ENCODE measurements at places on chromosomes 1 and 21. TPM values are rescaled to one million over a fixed set of nuclear protein-coding genes. Genes with fewer than 3 reads are reported as not detected.

OR2T33 gene
- total RNA-seq, result not detected

ASH1L gene
- total RNA-seq, result 74.9 TPM

LCE2A gene
- total RNA-seq, result not detected

COX20 gene
- 34.0 TPM for total RNA-seq

RPTN gene
- total RNA-seq, result not detected

FLG gene
- total RNA-seq, result not detected

GRCh38 chr1:30822006-30822405 is 64.4 kb upstream of the LAPTM5 start:
- no peaks in the 10 kb centered on the region for H3K36me3 ChIP-seq
- peak overlapping the region; percentile 90 for H3K27ac ChIP-seq
- peaks cover 2% of the 10 kb centered on the region for H3K27me3 ChIP-seq
- H3K4me1 ChIP-seq, result peaks cover 26% of the 10 kb centered on the region
- H3K4me3 ChIP-seq, result no peak overlapping the region

GRCh38 chr1:36093226-36093625 is 4.5 kb downstream of the ADPRS start:
- peaks cover 28% of the 10 kb centered on the region for H3K36me3 ChIP-seq
- peaks cover 8% of the 10 kb centered on the region for H3K4me1 ChIP-seq
- H3K27ac ChIP-seq, result no peak overlapping the region
- no peak overlapping the region for H3K4me3 ChIP-seq
- DNase-seq, result no peak

DNA sequence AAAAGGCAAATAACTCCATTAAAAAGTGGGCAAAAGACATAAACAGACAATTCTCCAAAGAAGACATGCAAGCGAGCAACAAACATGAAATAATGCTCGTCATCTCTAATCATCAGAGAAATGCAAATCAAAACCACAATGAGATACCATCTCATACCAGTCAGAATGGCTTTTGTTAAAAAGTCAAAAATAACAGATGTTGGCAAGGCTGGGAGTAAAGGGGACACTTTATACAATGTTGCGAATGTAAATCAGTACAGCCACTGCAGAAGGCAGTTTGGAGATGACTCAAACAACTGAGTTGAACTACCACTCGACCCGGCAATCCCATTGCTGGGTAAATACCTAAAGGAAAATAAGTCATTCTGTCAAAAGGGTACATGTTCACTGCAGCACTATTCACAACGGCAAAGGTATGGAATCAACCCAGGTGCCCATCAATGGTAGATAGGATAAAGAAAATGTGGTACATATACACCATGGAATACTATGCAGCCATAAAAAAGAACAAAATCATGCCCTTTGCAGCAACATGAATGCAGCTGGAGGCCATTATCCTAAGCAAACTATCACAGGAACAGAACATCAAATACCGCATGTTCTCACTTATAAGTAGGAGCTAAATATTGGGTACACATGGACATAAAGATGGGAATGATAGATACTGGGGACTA is 25.9 kb downstream of the TSPAN2 start:
- no peak for DNase-seq
- no peak overlapping the region for H3K4me3 ChIP-seq
- no peaks in the 10 kb centered on the region for H3K36me3 ChIP-seq
- peak overlapping the region; percentile 43 for H3K27ac ChIP-seq

DNA sequence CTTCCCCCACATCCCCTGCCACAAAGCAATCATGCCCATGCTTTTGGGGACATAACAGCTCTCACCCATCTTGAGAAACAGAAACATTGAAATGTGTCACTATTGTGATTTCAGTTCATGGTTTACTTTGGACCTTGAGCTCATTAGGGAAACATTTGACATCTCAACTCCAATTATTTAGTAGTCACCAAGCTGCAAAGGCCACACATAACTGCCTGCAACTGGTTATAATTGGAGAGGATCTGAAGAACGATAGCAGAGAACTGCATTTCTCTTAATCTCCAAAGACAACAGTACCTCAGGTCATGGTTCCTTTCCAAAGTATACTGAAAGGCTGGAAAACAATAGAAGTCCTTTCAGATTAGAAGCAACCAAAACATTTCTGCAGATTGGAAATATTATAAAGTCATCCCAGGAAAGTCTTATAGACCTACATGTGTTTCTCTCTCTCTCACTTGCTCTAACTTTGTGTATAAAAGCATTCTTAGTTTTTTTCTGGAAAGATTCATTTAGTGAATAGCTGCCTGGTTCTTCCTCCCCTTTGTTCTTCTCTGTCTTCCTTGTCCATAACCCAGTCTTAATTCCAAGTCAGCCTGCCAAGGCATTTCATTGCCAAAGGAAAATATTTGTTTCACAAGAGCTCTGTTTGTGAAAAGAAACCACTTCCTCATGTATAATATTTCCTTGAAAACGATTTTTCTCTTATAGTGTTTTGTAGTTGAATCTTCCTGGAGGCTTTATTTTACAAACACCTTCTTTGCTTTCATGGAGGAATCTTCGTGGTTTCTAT is 426.8 kb downstream of the ADGRL2 start:
- no peak overlapping the region for H3K4me3 ChIP-seq
- no peaks in the 10 kb centered on the region for H3K36me3 ChIP-seq
- no peak for DNase-seq
- no peaks in the 10 kb centered on the region for H3K27me3 ChIP-seq

GRCh38 chr1:4500441-4500840 is 154.0 kb upstream of the AJAP1 start:
- no peak overlapping the region for H3K4me3 ChIP-seq
- DNase-seq, result no peak
- no peak overlapping the region for H3K27ac ChIP-seq
- H3K27me3 ChIP-seq, result no peaks in the 10 kb centered on the region

DNA sequence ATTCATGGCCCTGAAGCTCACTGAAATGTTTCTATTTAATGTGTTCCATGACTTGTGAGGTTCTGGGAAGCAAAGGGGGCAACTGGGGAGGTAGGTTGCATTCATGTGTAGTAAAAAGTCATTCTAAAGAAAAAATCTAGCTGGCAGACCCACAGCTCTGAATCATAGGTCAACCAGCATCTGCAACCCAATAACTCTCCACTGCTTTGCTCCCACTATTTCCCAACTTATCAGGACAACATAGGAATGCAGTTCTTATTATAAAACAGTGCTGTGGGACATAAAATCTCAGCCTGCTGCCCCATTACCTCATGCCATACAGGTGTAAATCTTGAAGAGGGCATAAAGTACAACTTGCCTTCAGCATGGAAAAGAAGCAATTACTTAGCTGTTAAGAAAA is 576.1 kb upstream of the PTBP2 start:
- H3K4me3 ChIP-seq, result no peak overlapping the region
- DNase-seq, result no peak
- H3K4me1 ChIP-seq, result no peaks in the 10 kb centered on the region
- no peaks in the 10 kb centered on the region for H3K36me3 ChIP-seq
- no peaks in the 10 kb centered on the region for H3K27me3 ChIP-seq

GRCh38 chr1:99004861-99005442 is at the start of gene PLPPR5:
PLPPR5 (minus strand) TSS chr1:99004861; CDS start chr1:99004671, 190 bp downstream.
- no peak within 1 kb of the TSS for H3K27ac ChIP-seq
- H3K4me3 ChIP-seq, result peak within 1 kb of the TSS; percentile 8
- H3K27me3 ChIP-seq, result peaks cover 66% of the 10 kb centered on the region
- no peaks in the 10 kb centered on the region for H3K36me3 ChIP-seq
- peaks cover 6% of the 10 kb centered on the region for H3K4me1 ChIP-seq

GRCh38 chr1:24294228-24294672 is 24.9 kb upstream of the GRHL3 start:
- no peaks in the 10 kb centered on the region for H3K27me3 ChIP-seq
- H3K27ac ChIP-seq, result peak overlapping the region; percentile 66
- peak; percentile 37 for DNase-seq

DNA sequence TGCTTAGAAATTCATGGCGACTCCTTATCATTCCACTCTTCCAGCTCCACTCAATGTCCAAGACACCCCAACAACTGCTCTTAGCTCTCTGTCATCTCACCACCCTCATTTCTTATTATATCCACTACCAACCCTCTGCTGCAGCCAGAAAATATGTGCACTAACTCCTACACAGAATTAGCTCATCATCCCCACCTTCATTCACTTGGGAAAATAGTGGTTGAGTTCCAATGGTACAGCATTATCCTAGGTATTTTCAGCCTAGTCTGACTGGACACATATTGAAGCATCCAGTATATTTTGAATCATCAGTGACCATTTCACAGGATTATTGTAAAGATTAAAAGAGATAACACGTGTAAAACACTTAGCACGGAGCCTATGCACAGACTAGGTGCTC is 16.7 kb upstream of the VSIG8 start:
- no peaks in the 10 kb centered on the region for H3K27me3 ChIP-seq
- H3K4me3 ChIP-seq, result no peak overlapping the region
- no peaks in the 10 kb centered on the region for H3K36me3 ChIP-seq
- peaks cover 4% of the 10 kb centered on the region for H3K4me1 ChIP-seq
- H3K27ac ChIP-seq, result no peak overlapping the region
- DNase-seq, result no peak

- no peak overlapping the region for H3K4me3 ChIP-seq
- H3K36me3 ChIP-seq, result no peaks in the 10 kb centered on the region
- H3K27me3 ChIP-seq, result peaks cover 51% of the 10 kb centered on the region
- peaks cover 14% of the 10 kb centered on the region for H3K4me1 ChIP-seq
- no peak for DNase-seq
These were observed 2.5 kb upstream of the FNDC10 start for GRCh38 chr1:1602304-1602967.

GRCh38 chr1:151047591-151047924 is at the start of gene C1orf56:
C1orf56 (plus strand) TSS chr1:151047751; CDS start chr1:151047848, 97 bp downstream.
- peaks cover 12% of the 10 kb centered on the region for H3K4me1 ChIP-seq
- H3K27me3 ChIP-seq, result no peaks in the 10 kb centered on the region

DNA sequence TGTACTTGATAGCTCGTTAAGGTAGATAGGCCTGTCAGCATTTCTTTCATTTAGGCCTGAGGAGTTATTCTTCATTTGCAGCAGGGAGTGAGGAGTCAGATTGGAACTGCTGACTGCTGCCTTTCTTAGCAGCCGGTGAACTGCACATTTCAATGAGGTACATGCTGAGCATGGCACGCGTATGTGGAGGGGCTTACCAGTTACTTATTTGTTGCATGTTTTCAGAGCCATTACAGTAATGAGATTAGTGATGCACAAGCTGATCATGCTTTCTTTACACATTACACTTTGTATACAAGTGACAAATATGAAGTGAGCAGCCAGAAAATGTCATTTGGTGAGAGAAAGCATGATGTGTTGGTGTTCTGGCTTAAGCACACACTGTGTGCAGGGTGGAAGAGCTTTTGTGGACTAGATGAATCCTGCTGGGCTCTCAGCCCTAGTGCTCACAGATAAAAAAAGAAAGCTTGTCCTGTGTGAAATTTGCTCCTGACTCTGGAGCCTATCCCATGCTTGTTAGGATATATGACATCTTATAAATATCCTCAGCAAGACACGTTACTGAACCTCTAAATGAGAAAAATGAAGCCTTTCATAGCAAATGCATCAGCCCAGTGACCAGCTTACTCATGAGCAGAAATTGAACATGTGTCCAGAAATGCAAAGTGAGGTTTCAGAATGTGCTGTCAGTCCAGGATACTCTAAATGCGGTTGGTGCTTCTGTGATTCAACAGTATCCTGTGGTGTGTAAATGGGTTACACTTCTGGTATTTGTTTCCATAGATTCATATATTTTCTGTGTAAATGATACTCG is 574.7 kb upstream of the ADGRL2 start:
- H3K36me3 ChIP-seq, result no peaks in the 10 kb centered on the region
- H3K4me3 ChIP-seq, result no peak overlapping the region
- H3K27me3 ChIP-seq, result no peaks in the 10 kb centered on the region
- H3K4me1 ChIP-seq, result no peaks in the 10 kb centered on the region
- DNase-seq, result no peak

DNA sequence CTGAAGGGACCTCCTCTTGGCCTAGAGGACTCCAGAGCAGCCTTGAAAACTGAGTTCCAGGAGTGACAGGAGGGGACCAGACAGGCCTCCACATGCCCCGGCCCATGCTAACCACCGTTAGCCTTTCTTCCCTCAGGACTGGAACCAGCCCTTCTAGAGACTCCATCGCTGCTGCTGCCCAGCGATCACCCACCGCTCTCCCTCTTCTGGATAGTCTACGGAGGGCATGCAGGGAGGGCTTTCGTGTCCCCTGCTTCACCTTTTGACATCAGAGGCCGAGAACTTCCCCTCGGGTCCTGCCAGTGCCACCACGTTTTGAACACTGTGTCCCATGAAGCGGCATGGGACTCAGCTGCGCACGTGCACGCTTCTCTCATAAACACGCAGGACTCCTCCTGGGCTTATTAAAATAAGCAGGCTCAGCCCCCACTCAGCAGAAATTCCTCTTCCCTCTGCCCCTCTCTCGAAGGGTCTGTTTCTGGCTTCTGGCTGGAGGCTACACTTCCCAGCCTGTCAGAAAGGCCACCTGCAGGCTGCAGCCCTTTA is 26.6 kb downstream of the NPHP4 start:
- H3K27me3 ChIP-seq, result no peaks in the 10 kb centered on the region
- DNase-seq, result no peak
- H3K36me3 ChIP-seq, result peaks cover 8% of the 10 kb centered on the region
- no peak overlapping the region for H3K27ac ChIP-seq
- H3K4me3 ChIP-seq, result no peak overlapping the region

DNA sequence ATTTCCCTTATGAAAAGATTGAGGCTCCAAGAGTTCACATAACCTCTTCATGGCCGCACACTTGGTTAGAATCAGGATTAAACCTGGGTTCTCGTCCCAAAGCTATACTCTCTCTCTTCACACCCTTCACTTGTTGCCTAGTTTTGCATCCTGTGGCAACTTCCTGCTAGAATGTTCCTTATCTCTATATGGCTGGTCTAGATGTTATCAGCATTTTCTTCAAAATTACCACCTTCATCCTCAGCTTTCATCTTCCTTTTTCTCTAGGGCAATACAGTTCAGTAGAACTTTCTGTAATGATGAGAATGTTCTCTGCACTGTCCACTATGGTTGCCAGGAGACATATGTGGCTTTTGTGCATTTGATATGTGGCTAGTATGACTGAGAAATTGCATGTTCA is 31.1 kb upstream of the BCAR3 start:
- H3K36me3 ChIP-seq, result no peaks in the 10 kb centered on the region
- no peak overlapping the region for H3K4me3 ChIP-seq
- H3K27ac ChIP-seq, result no peak overlapping the region
- DNase-seq, result no peak
- H3K27me3 ChIP-seq, result no peaks in the 10 kb centered on the region

- H3K4me1 ChIP-seq, result peaks cover 11% of the 10 kb centered on the region
- no peak overlapping the region for H3K27ac ChIP-seq
- no peak overlapping the region for H3K4me3 ChIP-seq
- no peaks in the 10 kb centered on the region for H3K36me3 ChIP-seq
These were observed 21.9 kb upstream of the LAPTM5 start for GRCh38 chr1:30779294-30780071.

GRCh38 chr1:223504741-223505140 is 111.5 kb downstream of the CCDC185 start:
- H3K4me3 ChIP-seq, result no peak overlapping the region
- peak; percentile 77 for DNase-seq
- H3K36me3 ChIP-seq, result no peaks in the 10 kb centered on the region
- H3K27ac ChIP-seq, result no peak overlapping the region
- no peaks in the 10 kb centered on the region for H3K27me3 ChIP-seq

All from transverse colon (tissue), 4 donors.